SW480 (cell line): ENCODE measurements at places on chromosomes 3 and 15.
A peak's percentile ranks its signal among the peaks of the same experiment; 100 is the strongest.

DNA sequence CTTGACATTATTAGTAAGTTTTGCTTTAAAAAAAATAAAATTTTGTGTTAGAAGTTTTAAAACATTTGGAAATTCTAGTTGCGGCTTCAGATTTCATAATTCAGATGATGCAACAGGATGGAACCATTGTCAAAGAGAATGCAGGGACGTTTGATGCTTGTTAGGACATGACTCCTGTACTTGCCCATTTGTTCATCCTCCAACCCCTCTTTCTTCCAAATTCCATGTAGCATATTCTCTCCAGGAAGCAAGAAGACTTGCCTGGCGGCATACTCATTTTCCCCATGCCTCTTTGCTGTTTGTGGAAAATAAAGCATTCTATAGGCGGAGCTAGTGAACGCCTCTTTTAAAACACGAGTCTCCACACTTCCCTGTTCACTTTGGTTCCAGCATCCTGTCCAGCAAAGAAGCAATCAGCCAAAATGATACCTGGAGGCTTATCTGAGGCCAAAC, at the start of gene CSTA:
Gene CSTA, plus strand, starts transcription at position 378 of the 453 bp plus-strand sequence. Its CDS starts 45 bp downstream, at position 423.
- DNase-seq = no peak

DNA sequence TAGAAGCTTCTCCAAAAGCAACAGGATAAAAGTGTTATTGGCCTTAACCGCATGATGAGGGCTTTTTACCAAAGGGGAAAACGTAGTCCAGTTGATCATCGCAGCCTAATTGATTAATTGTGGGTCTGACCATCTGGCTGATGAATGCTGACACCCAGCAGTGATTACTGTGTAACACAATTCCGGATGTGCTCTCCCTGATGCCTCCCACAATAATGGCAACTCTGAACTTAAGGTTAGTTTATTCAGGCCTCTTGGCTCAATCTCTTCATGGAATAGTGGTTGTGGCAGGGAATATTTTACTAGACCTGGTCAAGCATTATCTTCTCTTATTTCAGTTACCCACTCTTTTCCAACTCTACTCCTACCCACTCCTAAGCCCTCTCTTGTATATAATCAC, 332.9 kb downstream of the TIGIT start:
- DNase-seq = no peak

DNA sequence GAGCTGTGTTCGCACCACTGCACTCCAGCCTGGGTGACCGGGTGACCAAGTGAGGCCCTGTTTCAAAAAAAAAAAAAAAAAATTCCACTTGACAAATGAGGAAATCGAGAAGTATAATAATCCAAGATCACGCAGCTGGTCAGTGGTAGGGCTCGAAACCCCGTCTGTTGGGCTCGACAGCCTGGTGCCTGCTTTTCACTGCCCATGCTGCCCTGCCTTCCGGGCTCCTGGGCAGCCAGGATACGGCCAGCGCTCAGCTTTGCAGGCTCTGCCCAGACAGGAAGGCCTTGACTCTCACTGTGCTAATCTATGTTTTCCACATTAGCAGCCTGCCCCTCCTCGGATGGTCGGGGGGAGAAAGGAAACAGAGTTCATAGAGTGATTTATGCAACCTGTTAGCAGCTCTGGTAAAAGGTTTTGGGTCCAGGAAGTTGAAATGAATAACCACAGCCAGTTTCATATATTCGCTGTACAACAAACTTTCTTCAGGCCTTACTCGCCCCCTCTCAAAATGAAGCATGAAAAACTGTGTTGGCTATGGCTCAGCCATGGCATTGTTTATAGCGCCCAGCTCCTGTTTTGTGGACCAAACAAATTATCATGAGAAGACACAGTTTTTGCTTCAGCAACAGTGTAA, 108.8 kb downstream of the XXYLT1 start:
- DNase-seq = no peak

DNA sequence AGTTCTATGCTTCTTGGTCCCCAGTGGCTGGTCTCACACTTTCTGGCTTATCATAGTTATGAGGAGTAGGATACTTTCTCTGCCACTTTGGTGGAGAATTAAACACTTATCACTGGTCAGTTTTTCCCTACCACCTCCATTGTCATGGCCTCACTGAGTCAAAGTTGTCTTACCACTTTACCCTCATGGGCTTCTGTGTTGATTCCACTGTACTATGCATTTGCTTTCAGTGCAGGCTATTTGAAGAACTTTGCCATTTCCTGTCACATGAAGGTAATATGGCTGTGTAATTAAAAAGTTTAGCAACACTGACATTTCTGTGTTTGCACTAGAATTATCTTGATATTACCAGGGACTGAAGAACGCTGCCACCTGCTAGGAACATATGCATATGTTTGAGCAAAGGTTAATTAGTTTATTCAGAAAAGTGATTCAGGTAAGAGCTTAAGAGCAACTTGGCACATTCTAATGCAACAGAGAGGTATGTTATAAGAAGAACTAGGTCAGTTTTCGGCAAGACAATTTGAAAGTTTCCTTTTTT, 377.3 kb downstream of the PDCD6IP start:
- DNase-seq = no peak

DNA sequence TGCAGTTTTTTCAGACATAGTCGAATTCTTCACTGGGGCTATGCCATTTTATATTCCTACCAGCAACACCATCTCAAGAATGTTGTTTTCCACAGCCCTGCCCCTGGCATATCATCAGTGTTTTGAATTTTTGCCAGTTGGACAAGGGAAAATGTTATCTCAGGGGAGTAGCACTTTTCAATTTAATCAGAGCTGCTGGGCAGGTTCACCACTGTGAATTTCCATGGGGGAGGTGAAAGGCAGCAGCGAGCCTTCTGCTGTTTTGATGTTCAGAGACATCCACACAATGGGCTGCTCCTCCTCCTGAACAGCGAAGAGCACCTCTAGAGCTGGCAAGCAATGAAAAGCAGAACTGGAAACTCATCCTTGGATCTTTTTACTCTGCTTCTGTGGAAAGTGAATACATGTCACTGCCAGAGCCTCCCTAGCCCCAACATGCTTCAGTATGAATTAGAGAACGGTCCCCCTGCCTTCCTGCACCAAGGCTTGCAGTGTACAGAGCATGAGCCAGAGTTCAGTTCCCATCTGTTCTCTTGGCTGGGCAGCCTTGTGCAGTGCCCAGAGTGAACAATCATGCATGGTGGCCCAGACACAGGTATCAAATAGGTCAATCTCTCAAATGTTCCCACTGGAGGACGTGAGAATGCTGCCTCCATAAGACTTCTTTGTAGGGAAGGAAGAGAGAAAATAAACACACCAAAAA, 56.1 kb upstream of the RAD18 start:
- DNase-seq = no peak

GRCh38 chr3:76789237-76789636, 250.7 kb upstream of the ROBO2 start:
- no peak for DNase-seq

DNA sequence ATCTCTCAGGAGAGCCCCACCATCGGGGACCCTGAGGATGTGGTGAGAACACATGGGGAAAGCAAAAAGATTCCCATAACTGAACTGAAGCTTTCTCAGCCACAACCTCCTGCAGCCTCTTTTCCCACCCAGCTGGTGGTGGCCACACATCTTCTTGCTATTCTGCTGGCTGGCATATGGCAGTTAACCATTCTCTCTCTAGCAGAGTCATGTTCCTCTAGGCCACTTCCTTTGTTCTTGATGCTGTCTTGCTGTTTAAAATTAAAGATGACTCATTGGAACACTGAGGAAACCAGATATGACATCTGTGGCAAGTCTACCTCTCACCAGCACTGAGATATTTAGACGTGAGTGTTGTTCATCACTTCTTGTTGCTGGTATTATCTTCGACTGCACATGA, 180.3 kb upstream of the ROBO2 start:
- no peak for DNase-seq

DNA sequence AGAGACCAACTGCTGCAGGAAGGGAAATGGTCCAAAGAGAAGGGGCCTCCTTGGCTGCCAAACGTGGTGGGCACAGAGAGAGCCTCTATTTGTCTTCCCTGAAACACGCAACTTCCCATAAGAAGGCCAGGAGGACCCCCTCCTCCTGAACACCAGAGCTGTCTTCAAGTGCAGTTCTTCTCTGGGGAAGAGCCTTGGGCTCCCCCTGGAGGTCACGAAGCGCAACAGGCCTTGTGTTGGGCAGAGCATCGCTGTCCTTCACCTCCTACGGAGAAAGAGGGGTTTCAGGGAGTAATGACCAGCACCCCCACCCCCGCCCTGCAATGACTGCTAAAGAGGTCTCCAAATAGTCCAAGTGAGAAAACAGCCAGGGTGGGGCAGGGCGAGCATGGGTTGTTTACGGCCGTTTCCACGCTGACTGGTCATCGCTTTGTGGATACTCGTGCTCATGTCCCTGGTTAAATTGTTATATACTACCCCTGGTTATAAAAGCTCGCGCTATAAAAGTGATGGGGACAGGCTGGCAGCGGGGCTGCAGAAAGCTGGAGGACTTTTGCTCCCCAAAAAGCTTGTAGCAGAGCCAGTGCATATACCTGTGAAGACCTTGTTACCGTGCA, 397.5 kb upstream of the ATP10A start:
- DNase-seq = peak; percentile 11

DNA sequence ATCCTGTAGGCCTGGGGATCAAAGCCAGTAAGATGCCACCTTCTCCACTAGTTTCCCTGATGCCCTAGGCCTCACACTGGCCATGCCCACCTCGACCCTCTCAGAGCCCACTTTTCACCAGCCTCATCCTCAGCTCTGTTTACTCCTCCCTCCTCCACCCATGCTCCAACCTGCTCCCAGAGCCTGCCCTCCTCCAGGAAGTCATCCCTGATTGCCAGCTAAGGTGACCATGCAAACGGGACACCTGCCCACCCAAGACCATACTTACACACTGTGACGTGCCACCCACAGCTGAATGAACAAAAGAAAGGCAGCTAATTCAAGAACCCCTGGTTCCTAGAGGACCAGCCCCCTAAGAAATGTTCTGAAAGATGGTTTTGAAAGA, 9.1 kb downstream of the PLCD1 start:
- DNase-seq = no peak

DNA sequence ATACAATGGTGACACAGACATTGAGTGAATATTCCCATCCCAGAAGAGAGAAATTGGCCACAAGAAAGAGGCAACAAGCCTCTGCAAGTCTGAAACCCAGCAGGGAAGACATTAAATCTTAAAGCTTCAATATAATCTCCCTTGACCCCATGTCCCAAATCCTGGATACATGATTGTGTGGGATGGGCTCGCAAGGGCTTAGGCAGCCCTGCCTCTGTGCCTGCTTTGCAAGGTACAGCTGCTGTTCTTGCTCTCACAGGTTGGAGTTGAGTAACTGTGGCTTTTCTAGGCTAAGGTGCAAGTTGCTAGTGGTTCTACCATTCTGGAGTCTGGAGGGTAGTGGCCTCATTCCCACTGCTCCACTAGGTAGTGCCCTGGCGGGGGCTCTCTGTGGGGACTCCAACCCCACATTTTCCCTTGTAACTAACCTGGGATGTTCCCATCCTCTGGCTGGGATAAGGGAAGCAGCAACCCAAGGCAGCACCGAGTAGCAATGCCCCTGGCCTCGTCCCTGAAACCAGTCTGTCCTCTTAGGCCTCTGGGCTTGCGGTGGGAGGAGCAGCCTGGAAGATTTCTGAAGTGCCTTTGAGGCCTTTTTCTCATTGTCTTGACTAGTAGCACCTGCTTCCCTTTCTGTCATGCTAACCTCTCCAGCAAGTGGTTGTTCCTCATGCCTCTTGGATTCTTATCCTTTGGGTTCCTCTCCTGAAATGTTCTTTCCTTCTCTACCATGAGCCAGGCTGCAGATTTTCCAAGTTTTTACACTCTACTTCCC, 90.0 kb downstream of the FAM174B start:
- DNase-seq = no peak
